Endothelial cell of umbilical vein (primary cell): ENCODE measurements at places on chromosomes 13 and 19.
A peak's percentile ranks its signal among the peaks of the same experiment; 100 is the strongest.

GRCh38 chr13:37443538-37443937 is 155.0 kb downstream of the POSTN start:
- no peak for DNase-seq

DNA sequence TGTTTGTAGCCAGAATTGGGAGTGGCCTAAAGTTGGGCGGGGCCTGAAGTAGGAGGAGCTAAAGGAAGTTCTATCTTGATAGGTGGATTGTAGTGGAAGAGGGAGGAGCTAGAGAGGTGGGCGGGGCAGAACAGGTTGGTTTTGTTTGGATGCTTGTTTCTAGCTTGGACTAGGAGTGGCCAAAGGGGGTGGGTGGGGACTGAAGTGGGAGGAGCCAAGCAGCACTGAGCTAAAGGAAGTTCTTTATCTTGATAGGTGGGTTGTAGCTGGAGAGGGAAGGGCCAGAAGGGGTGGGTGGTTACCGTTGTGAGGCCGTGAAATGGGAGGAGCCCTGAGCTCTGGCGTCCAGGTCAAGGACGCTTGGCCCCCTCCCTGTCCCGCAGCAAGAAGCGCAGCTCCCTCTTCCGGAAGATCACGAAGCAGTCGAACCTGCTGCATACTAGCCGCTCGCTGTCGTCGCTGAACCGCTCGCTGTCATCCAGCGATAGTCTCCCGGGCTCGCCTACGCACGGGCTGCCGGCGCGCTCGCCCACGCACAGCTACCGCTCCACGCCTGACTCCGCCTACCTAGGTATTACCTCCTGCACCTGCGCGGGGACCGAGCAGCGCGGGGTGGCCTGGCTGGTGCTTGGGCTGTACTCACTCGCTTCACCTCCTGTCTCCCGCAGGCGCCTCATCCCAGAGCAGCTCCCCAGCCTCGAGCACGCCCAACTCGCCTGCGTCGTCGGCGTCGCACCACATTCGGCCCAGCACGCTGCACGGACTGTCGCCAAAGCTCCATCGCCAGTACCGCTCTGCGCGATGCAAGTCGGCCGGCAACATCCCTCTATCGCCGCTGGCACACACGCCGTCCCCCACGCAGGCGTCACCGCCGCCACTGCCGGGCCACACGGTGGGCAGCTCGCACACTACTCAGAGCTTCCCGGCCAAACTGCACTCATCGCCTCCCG is 8.0 kb downstream of the DNASE2 start:
- DNase-seq: peak; percentile 72

- DNase-seq: peak; percentile 31
Observed at GRCh38 chr13:97600458-97601075, 166.6 kb downstream of the RAP2A start.

DNA sequence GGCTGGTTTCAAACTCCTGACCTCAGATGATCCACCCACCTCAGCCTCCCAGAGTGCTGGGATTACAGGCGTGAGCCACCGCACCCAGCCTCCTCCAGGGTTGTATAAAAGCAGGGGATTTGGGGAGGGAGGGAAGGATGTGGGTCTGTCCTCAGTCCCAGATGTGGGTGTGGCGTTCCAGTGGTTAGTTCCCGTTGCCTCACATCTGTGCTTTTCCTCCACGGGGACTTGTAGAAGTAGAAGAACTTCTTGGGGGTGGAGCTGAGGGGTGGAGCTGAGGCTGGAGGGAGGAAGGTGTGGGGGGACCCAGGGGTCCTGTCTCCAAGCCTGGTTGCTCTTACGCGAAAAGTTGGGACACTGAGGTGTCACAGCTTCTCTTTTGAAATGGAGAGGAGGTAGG is 514 bp upstream of the MCEMP1 start:
- no peak for DNase-seq

GRCh38 chr13:51603716-51604115 is 19.5 kb downstream of the WDFY2 start:
- DNase-seq: no peak

DNA sequence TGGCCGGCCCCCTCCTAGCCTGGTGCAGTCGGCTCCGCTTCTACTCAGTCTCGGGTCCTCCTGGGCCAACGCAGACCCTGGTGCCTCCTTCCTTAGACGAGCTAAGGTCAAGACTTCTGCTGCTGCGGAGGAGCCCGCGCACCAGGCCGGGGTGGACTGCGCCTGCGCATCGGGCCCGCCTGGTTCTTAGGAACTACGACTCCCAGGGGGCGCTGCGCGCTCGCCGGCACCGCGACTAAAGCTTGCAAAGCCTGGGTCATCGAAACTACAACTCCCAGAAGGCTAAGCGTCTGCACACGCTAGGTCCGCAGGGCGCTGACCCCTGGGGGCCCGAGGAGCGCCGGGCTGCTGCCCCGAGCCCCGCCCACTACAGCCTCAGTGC is at the start of gene ZNF835:
Gene ZNF835, minus strand, starts transcription at position 145 of the 382 bp plus-strand sequence. CDS start 6,559 bp downstream, outside the sequence.
- DNase-seq: no peak

GRCh38 chr19:16288544-16288943 is 36.1 kb upstream of the KLF2 start:
- no peak for DNase-seq

DNA sequence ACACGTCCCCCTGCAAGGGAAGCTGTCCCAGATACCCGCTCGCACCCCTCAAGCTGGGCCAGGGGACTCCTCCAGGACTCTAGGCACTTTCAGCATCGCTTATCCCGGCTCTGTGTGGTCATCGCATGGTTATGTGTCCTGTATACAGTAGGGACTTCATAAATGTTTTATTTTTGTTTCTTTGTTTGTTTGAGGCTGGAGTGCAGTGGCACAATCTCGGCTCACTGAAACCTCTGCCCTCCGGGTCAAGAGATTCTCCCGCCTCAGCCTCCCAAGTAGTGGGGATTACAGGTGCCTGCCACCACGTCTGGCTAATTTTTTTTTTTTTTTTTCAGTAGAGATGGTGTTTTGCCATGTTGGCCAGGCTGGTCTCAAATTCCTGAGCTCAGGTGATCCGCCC is 7.5 kb downstream of the ANGPTL8 start:
- DNase-seq: no peak

- no peak for DNase-seq
Observed at GRCh38 chr19:22600690-22601648, 33.2 kb upstream of the ZNF492 start.

DNA sequence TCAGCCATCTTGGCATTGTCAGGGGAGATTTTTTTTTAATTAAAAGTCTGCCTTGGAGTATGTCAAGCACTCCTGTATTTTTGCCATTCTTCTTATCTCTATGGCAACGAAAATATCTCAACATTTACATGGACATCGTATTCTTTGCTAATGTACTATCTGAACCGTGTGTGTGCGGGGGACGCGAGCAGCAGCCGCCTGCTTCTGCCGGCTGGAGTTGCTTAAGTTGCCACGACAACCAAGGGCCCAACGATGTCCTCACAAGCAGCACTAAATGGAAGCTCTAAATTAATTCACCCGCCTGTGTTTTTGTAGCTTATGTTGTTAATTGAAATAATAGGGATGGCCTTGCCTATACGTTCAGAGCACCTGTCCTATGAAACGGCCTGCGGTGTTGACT is 309.5 kb downstream of the TEX29 start:
- DNase-seq: no peak

GRCh38 chr19:55638864-55639359 is 1.9 kb upstream of the ZNF580 start:
- no peak for DNase-seq

DNA sequence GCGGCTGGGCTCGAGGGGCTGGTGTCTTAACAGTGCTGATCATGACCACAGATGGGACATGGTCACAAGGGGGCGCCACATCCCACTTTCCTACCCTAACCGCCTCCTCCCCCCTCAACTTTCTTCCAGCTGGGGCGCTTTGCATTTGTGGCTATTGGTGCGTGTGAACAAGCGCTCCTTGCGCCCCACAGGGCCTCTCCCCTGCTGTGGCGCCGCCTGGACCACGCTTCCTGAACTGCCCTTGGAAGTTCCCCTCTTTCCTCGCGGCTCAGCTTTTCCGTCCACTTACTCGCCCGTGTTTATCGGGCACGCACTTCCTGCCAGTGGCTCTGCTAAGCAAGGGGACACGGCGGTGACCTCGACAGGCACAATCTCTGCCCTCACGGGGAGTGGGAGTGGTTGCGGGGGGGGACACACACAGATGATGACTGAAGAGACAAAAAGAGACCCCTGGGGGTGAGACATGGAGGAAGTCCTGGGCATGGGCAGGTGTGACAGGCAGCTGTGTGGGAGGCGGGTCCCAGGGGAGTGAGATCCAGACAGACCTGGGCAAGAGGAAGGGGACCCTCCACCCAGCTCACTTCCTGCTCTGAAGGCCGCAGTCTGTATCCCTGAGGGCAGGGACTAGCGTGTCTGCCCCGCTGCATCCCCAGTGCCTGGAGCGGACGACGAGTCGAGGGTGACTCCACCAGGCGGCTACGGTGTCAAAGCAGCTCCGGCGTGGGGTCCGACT is 40.3 kb downstream of the ZNF787 start:
- DNase-seq: peak; percentile 83

DNA sequence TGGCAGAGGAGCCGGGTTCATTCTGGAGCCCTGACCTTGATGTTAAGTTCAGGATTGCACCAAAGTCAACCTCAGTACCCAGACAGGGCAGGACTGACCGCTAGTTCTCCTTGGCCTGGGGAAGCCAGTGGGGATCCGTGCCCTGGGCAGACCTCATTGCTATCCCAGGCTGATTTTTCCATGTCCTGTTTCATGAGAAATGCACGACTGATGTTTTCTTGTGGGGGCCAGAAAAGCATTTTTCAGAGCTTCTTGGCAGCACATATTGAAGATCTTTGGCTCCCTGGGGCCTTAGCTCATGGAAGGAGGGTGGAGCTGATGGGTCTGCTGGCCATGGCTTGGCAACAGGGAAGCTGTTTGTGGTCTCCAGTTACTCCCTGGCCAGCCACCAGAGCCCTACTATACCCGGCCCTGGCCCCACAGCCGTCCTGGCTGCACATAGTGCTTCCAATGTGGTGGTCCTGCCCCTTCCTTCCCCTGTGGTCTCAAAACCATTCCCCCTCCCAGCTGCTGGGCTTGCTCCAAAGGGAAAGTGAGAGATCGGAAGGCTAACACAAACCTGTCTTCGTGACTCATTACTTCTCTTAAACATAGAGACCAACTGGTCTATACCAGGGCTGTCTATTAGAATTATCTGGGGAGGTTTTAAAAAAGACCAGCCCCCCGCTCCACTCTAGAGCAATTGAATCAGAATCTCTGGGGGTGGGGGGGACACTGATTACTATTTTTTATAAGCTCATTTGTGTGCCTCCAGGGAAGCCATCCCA is 11.2 kb downstream of the IL17D start:
- DNase-seq: peak; percentile 91

- DNase-seq: peak; percentile 60
Observed at GRCh38 chr13:61954092-61954491, 538.4 kb upstream of the PCDH20 start.

GRCh38 chr19:13329766-13330165 is 176.5 kb downstream of the CACNA1A start:
- no peak for DNase-seq

DNA sequence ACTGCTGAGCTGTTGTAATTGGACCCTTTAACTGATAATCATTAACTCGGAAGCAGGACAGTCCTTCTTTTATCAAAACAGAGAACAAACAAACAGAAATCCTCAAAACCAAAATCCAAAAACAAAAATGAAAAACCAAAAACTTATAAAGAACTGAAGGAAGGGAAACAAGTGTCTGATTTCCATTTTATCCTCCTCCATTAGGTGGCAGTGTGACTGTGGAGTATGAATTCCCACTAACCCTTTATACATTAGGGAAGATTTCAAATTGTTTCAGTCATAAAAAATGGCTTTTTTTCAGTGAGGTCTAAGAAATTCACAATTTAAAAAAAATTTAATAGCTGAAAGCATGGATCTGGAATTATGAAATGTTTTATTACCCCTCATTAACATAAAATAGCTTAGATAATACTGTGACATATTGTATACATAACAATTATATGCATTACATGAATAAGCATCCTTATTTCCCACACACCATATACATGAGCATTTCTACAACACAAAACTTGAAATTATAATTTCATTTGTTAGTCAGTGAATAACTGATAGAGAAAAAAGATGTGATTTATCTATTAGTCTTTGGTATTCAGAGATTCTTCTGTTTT is 1074.3 kb upstream of the PCDH9 start:
- DNase-seq: peak; percentile 14

GRCh38 chr13:113863524-113864272 is at the start of gene GAS6:
TSS of gene GAS6 (minus strand) at chr13:113864076. CDS start at chr13:113863920, 156 bp downstream.
- peak; percentile 53 for DNase-seq

GRCh38 chr13:31968473-31968872 is 63.1 kb upstream of the FRY start:
- no peak for DNase-seq

- no peak for DNase-seq
Observed at GRCh38 chr19:33199441-33200265, 5.5 kb downstream of the LRP3 start.

DNA sequence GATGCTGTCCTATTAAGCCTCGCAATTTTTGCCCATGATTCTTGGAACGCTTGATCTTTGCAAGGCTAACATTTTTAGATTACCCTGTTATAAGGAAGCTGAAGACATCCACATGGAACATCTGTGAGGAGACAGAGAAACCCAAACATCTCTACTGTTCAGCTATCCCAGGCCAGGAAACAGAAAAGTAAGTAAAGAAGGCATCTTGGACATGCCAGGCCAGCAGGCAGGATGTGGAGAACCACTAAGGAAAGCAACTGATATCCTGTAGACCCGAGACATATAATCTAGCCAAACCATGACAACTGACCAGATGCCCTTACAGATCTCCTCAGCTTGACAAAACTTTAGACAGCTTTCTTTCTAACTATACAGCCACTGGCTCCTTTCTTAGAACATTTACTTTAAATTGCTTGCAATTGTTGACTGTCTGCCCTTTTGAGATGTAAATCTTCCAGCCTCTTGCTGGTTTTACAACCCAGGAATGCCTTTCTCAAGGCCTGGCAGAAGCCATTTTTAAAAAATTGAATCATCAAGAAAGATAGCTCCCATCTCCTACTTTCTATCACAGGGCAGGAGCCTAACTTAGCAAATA is 255.8 kb upstream of the DACH1 start:
- no peak for DNase-seq

DNA sequence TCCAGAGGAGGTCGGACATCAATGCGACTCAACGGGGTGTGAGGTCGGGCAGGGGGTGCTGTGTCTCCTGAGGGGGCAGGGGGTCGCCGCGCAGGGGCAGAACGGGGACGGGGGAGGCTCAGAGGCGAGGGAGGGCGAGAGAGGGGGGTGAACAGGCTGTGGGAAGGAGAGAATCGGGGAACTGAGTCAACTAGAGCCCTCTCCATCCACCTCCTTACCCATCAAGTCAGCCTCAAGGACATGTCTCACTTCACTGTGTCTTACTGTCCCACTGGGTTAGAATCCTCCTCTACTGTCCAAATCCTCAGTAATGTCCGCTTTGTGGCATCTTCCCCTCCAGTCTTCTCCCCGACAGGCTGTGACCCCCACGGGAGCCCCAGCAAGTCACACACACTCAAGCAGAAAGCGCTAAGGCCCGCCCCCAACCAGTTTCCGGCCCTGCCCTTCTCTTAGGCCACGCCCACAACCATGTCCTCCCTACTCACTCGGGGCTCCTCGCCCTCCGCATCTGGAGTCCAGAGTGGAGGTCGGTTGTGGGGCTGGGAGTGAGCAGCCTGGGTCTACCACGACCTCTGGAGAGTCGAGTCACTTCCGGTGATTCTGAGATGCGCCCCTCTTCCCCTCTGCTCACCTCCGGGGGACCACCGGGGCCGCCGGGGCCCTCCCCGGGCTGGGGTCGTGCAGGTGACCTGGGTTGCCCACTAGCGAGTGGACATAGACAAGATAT is 9.3 kb downstream of the PLEKHA4 start:
- DNase-seq: no peak
